ENCODE measurements at places on chromosomes 12 and 14. TPM values are rescaled to one million over a fixed set of nuclear protein-coding genes. Genes with fewer than 3 reads are reported as not detected.

SLC2A3 gene
- 48.4 TPM for total RNA-seq

IAPP gene
- total RNA-seq: under 0.01 TPM

LTBR gene
- 0.98 TPM for total RNA-seq

TESPA1 gene
- under 0.01 TPM for total RNA-seq

IRAK3 gene
- 5.4 TPM for total RNA-seq

ZNF705A gene
- total RNA-seq: not detected

Measured in temporal lobe (tissue), 4 donors.